ENCODE measurements at places on chromosomes 6 and 20.
A peak's percentile ranks its signal among the peaks of the same experiment; 100 is the strongest.

DNA sequence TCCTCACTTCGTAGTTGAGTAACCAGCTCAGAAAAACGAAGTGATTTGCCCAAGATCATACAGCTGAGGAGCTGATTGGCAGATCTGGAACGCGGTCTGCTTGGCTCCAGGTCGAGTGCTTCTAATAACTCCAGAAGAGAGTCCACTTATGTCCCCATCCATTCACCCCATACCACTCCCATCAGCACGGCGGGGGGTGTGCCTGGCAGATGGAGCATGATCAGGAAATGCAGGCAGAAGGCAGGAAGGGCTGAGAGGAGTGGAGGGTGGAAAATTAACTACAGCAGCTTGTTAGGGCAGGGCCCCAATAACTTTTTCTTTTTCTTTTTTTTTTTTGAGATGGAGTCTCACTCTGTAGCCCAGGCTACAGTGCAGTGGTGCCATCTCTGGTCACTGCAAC is 15.0 kb downstream of the FITM2 start:
- no peak for DNase-seq

DNA sequence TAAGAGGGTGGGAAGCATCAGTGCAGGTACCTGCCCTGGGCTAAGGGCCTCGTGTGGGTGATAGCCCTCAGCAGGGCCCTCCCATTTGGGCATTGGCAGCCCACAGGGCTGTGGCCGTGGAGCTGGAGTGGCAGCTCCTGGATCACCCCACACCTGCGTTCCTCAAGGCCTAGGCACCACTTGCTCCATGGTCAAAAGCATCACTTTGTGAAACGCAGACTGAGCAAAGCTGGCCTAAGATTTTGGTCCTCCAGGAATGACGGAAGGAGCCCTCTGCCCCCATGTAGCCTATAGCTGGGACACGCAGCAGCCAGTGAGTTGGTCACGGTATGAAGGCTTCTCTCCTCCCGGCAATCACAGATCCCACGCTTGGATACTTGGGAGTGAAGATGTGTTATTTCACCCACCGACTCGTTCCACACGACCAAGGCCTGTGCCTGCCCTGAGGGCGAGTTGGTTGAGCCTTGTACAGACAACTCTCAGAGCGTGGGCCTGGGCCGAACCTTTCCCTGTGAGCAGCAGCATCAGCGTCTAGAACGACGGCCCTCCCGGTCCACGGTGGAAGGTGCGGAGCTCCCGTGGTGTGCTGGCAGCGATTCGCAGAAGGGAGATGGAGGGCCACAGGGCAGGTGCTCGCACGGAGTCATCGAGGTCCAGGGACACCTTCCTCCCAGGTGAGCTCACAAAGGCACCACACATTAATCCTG is 39.7 kb downstream of the THBS2 start:
- no peak for DNase-seq

DNA sequence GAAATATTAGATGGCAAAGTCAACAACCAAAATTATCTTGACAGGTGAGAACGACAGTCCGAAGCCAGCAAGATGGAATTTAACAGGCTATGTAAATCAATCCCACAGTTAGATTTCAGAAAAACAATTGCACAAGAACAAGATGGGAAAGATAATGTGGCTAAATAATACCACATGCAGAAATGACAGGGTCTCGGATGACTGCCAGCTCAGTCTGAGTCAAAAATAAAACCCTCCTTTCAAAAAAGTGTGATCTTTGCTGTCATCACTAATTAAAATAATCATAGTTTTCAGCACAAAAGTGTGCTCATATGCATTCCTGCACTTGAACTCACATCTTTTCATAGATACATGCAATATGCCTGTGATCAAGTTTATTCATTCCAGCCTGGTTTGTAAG is 25.9 kb downstream of the FOXQ1 start:
- DNase-seq: peak; percentile 56

- no peak for DNase-seq
These were observed 21.1 kb downstream of the FOXC1 start for GRCh38 chr6:1630771-1631217.

DNA sequence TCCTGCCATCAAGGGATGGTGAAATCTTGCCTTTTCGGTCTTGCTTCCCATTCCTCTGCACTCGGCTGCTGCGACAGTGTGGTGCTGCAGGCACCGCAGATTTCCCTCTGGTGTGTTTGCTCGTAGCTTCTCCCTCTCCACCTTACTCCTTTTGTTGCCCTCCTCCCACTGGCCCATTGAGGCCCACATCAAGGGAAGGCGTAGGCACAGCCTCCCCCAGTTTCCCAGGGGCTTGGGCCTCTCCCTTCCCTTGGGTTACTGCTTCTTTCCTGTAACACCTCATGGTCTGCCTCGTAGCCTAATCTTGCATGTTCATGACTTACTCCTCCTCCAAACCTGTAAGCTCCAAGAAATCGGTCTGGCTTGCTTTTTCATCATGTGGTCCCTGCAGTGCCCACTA is 9.9 kb downstream of the E2F3 start:
- no peak for DNase-seq

DNA sequence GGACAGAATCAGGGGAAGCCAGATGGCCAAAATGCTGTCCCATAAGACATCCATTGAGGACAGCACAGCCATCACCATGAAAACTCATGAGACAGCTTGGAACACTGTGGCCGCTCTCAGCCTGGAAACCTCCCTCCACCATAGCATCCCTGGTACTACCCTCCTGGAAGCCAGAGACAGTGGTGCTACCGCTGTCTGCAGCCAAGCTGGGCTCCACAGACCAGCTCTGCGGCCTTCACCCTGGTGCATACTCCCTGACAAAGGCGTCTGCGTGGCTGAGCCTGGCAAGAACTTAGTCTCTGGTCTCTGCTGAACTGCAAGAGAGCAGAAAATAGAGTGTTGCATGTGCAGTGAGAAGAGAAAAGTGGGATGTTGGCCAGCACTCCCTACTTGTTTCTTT is 558.0 kb downstream of the C6orf118 start:
- DNase-seq: no peak

DNA sequence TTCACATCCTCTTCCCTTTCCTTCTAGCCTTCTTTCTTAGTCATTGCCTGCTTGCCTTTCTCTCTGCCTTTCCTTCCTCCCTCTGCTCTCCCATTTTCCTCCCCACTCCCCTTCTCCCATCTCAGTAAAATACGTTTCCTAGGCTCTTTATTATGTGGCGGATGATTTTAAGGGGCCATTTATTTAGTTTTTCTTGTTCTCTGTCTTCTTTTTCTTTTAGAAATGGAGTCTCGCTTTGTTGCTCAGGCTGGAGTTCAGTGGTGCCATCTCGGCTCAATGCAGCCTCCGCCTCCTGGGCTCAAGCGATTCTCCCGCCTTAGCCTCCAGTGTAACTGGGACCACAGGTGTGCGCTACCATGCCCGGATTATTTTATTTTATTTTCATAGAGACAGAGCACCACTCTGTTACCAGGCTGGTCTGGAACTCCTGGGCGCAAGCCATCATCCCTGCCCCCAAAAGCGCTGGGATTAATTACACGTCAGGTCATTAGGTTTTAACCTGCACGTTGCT is 1.5 kb downstream of the MTHFD1L start:
- no peak for DNase-seq

DNA sequence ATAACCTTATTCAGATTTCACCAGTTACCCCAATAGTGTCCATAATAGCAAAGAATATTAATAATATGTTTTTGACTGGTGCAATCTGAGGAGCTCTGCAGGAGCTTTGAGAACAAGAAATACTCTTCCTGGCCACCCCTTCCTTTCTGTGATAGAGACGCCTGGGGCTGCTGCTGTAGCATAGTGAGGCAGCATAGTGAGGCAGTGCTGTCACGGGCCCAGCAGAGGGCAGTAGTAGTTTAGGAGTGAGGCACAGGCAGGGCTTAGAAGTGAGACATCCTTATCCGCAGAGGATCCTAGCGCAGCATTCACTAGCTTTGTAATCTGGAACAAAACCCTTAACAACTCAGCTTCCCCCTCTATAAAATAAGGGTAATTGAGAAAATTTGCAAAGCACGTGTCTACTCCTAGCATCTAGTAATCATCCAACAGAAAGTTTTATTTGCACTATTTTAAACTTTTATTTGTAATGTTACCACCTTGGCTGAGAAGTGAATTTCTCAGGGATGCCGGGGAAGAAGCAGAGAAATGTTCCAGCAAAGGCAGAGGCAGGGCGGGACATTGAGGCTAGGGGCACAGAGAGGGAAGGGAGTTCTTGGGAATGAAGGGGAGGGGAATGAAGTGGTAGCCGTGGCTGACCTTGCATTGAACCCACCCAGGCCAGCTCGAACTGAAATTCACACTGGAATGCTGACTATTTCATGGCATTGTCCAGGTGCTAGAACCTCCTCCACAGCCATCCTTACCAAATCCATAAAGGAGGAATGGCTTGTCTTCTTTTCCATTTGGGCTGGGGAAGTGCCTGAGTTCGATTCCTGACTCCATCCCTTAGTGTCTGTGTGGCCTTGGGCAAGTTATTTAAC is 78.8 kb downstream of the CDS2 start:
- peak; percentile 42 for DNase-seq

DNA sequence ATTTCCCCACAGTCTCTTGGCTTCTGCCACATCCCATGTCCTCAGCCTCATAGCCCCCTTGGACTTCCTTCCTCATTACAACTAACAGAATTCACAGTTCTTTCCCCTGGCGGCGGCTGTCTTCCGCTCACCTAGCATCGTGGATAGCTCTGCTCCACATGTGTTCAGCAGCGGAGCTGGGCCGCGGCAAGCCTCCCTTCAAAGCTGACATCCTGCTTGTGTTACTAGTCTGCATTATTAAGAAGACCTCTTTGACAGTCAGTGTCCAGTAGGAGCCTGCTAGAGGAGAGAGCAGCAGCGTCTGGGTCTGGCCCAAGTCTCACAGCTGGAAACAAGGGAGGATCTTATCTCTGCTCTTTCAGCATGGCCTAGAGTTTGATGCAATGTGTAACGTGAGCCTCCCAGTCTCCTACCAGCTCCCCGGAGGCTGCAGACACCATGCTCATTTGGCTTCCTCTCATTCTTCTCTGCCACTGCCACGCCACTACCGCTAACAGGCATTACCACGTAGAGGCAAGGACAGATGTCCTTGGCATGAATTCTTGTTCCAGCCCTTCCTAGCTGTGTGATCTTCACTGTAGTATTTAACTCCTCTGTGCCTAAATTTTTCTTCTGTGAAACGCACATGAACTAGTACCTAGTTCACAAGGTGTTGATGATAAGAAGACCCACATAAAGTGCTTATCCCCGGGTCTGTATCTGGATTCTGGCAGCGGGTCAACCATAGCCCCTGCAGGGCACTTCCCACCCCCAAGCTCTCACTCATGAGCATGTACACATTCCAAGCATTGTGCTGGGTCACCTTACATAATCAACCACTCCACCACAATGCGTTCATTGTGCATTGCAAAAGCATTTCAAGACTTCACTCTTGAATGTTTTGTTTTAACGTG is 107.1 kb upstream of the BACH2 start:
- DNase-seq: no peak

DNA sequence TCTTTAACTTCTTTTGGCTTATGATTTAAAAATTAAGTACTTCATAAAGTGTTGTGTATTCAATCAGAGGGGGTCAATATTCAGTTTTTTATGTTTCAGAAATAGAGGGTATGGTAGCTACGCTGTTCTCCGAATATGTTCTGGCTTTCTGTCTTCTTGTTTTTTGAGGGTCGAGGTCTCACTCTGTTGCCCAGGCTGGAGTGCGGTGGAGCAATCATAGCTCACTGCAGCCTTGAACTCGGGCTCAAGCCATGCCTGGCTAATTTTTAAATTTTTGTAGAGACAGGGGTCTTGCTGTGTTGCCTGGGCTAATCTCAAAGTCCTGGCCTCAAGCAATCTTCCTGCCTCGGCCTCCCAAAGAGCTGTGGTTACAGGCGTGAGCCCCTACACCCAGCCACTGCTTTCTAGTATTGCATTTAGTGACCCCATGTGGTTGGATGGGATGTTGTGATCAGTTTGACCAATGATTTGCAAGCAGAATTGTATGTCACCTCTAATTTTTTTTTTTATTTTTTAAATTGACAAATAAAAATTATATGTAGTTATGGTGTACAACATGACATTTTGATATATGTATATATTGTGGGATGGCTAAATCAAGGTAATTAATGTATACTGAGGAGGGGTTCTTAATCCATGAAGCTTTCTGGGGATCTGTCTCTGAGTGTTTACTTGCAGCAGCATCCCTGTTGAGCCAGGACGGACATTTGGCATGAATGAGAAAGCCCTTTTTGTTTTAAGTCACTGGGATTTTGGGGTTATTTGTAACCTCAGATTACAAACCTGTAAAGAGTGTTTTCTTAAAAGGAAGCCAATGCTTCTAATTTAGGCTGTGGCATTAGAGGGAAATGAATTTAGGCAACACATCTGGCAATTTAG is 38.5 kb upstream of the DEK start:
- DNase-seq: no peak

DNA sequence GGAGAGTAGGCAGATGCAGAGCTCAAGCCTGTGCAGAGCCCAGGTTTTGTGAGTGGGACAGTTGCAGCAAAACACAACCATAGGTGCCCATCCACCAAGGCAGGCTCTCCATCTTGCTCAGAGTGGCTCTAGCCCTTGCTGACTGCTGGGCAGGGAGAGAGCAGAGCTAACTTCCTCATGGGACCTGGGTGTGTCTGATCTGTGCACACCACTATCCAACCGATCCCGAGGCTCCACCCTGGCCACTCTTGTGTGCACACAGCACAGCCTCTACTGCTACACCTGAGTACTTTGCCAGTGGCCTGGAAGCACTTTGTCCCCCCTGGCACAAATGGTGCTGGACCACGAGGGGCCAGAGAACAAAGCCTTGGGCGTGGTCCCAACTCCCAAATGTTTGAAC is 7.9 kb upstream of the DEFB125 start:
- DNase-seq: no peak

DNA sequence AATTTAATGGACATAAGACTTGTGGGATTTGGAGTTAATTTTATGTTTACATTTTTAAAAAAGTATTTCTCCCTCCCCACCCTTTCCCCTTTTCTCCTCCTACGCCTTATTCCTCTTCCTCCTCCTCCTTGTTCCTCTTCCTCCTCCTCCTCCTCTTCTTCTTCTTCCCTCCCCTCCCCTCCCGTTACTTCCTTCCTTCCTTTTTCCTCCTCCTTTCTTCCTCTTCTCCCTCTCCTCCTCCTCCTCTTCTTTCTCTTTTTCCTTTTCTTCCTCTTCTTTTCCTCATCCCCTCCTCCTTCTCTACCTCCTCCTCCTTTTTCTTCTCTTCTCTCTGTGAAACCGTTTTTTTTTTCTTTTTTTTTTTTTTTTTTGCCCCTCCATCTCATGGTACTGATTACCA is 139.6 kb downstream of the EYA4 start:
- DNase-seq: no peak

- DNase-seq: no peak
These were observed 59.2 kb upstream of the FOXO3 start for GRCh38 chr6:108501559-108501958.

GRCh38 chr6:100731411-100731810 is 149.7 kb downstream of the ASCC3 start:
- DNase-seq: no peak

GRCh38 chr6:105170059-105170458 is 9.8 kb downstream of the POPDC3 start:
- DNase-seq: no peak

- no peak for DNase-seq
These were observed 176.2 kb downstream of the ASCC3 start for GRCh38 chr6:100704961-100705360.

GRCh38 chr20:37901654-37902503 is 1.0 kb upstream of the VSTM2L start:
- peak; percentile 31 for DNase-seq

GRCh38 chr6:156905801-156906200 is 128.6 kb downstream of the ARID1B start:
- no peak for DNase-seq

- DNase-seq: no peak
These were observed 855 bp upstream of the GFOD1 start for GRCh38 chr6:13488015-13488895.
